ENCODE measurements at places on chromosomes 2 and 18. TPM values are rescaled to one million over a fixed set of nuclear protein-coding genes. Genes with fewer than 3 reads are reported as not detected.

Gene SPATS2L
- total RNA-seq, result 148 TPM

- DNase-seq, result no peak
Measured at GRCh38 chr2:235600926-235601325, 107.1 kb downstream of the AGAP1 start.

- peak; percentile 47 for DNase-seq
Measured at GRCh38 chr18:46320928-46321711, 216.9 kb downstream of the HAUS1 start.

- DNase-seq, result no peak
Measured at GRCh38 chr2:151556121-151556520, 146.4 kb downstream of the RIF1 start.

Gene PLEKHM3
- 6.8 TPM for total RNA-seq

Gene OLA1
- total RNA-seq, result 123 TPM

- DNase-seq, result no peak
Measured at GRCh38 chr2:64228918-64229317, 84.7 kb upstream of the PELI1 start.

Gene ROCK2
- 36.6 TPM for total RNA-seq

Gene LDLRAD4
- total RNA-seq, result 0.24 TPM

DNA sequence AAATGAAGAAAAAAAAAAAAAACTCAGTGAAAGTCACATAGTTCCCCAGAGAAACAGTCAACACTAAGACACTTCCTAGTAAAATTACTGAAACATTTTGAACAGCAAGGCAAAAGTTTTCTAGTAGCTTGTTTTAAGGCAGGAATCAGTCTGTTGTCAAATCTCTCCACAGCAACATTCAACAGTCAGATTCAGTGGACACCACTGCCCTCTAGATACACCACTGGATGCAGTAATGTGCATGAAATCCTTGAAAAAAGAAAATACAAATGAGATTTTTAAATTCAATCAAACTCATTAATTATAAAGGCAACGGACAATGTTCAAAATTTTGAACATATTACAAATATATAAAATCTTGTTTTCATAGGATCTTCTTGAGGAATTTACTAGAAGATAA, 46.4 kb downstream of the GRB14 start:
- DNase-seq, result no peak

DNA sequence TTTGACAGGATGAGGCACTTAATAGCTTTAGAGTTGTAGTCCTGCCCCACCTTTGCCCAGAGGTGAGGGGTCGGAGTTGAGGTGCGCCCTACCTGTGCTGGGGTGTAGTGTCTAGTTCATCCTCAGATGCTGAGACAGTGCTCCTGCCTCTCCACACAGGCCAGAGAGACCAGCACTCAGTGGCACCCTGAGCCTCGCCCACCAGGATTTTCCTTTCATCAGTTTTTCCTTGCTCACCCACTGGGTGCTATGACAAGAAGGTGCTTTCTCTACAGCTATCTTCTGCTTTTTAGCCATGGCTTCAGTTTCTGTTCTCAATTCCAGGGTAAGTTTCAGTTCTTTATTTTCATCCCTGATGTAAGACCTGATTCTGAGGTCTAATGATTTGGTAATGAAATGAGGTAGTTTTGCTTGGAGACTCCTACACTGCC, 16.8 kb upstream of the TMEM131 start:
- DNase-seq, result no peak

DNA sequence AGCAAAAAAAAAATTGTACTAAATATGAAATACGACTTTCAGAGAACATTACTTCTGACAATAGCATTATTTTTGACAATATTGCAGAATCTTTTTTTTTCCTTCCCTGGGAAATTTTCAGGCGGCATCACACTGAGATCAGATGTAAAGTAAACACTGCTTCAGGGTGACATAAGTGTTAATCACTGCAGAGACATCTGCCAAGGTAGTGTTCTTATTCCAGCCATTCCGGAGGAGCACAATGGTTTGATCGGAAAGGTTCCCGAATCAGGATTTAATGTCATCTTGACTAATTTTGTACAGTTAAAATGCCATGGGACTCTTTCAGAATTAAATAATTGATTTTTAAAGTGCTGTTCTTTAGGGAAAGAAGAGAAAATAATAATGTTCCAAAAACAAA, 56.7 kb upstream of the ZNF236 start:
- no peak for DNase-seq
